ENCODE measurements at places on chromosomes 3 and 15.

- DNase-seq: no peak
These were observed 315.9 kb upstream of the TBL1XR1 start for GRCh38 chr3:177512945-177513814.

DNA sequence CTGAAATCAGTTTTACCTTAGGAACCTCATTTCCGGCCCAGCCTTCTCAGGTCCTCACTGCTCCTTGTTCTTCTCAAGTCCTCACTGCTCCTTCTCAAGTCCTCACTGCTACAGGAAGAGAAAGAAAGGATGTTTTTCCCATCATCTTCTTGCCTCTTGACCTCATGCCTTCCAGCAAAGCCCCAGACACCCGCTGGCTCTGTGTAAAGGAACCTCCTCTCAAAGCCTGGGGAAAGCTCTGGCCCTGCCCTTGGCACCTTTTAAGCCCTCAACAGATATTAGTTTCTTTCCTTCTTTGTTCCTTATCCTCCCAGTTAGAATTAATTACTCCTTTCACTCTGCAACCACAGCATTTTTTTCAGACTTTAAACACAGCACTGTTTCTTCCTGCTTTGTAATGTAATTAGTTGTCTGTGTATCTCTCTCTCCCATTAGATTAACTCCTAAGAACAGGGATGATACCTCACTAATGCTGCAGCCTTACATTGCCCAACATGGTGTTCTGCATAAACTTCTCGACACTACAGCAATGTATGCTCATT lies 4.0 kb upstream of the WDR49 start:
- no peak for DNase-seq

DNA sequence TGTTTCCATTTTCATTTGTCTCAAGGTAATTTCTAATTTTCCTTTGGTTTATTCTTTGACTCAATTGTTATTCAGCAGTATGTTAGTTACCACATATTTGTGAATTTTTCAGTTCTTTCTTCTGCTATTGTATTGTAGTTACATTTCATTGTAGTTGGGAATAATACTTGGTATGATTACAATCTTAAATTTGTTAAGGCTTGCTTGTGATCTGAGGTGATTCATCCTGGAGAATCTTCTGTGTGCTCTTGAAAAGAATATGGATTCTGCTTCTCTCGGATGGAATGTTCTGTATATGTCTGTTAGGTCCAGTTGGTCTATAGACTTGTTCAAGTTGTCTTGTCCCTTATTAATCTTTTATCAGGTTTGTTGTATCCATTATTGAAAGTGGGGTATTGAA lies 63.4 kb upstream of the VEPH1 start:
- DNase-seq: no peak

GRCh38 chr3:158248261-158248660 lies 138.4 kb downstream of the RSRC1 start:
- DNase-seq: no peak

GRCh38 chr3:100407977-100408532 lies 6.7 kb downstream of the LNP1 start:
- DNase-seq: no peak

DNA sequence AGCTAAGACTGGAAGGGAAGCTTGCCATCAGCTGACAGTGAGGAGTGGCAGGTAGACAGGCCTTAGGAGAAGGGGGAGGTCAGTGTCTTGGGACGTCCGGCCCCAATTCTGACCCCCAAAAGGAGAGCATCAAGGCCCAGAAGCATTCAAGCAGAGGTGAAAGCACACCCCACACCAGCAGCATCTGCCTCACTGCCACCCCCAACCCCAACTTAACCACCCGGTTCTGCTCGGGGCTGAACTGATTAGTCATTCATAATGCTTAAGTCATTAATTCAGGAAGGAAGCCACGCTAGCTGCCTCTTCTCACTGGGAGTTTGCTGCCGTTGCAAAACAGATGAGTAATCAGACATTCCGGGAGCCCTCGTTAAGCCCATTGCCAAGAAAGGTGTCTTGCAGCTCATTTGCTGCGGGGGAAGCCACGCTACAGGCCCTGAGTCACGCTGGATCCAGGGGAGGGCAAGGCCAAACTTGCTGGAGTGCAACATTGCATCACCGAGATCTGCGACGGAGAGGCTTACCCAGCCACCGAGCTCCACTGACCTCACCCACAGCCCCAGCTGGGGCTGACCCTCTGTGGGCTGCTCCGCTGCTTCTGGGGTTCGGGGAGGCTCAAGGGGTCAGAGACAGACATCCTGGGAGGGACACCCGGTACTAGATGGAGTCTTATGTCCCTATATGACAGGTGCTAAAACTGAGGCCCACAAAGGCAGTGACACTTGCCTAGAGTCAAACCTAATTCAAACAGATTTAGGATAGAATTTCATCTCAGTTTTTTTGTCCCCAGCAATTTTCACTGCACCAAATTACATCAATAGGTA lies 46.4 kb upstream of the HES1 start:
- DNase-seq: no peak

DNA sequence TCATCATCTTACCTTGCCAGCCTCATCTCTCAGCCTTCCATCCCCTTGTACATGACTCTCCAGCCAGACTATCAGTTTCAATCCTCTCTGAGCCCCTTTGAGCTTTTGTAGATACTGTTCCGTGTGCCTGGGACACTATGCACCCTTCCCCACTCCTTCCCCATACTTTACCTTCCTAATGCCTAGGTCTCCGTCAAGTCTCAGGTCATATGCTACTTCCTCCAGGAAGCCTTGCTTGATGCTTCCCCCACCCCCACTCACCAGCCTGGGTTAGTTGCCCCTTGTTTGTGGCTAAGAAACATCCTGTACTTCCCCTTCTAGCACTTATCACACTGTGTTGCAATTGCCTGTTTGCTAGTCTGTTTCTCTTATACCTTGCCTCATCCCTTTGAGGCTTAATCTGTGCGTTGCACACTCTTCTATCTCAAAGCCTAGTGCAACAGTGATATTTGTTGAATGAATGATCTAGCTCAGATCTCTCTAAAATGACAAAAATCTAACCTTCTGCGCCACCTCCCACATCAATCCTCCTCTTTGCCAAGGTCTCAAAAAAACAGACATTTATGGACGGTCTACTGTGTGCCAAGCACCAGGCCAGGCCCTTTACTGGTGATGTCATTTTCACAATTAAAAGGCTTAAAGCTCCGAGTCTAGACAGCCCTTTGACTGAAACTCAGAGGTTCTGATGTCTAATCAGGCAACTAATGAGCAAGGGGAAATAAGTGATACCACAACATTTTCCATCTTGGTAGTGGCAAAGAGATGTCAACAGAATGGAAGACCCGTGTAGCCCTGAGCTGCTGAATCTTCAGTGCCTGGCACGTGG lies 6.5 kb upstream of the USP3 start:
- no peak for DNase-seq

- DNase-seq: no peak
These were observed 112.5 kb downstream of the TIGIT start for GRCh38 chr3:114406286-114406685.

Data from GM12878 (cell line).